Fibroblast of skin of left biceps (primary cell): ENCODE measurements at places on chromosomes 16 and 17.

- DNase-seq, result no peak
Measured at GRCh38 chr17:4806456-4806776, 536 bp upstream of the PLD2 start.

DNA sequence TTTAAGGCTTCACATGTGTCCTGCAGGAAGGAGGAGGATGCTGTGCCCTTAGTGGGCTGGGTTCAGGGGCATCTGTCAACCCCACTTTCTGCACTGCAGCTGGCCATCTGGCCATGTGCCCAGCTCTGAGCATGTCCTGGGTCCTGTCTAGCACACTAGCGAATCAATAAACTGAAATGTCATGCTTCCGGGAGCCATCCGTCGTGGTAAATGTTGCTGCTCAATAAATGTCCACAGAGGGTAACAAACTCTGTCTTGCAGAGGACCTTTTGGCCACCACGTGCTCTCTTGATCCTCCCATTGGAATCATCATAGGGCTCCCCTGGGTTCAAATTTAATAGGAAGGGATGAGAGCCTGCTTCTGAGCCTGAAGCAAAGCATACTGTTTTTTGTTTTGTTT is 168.6 kb upstream of the PIRT start:
- DNase-seq, result no peak

DNA sequence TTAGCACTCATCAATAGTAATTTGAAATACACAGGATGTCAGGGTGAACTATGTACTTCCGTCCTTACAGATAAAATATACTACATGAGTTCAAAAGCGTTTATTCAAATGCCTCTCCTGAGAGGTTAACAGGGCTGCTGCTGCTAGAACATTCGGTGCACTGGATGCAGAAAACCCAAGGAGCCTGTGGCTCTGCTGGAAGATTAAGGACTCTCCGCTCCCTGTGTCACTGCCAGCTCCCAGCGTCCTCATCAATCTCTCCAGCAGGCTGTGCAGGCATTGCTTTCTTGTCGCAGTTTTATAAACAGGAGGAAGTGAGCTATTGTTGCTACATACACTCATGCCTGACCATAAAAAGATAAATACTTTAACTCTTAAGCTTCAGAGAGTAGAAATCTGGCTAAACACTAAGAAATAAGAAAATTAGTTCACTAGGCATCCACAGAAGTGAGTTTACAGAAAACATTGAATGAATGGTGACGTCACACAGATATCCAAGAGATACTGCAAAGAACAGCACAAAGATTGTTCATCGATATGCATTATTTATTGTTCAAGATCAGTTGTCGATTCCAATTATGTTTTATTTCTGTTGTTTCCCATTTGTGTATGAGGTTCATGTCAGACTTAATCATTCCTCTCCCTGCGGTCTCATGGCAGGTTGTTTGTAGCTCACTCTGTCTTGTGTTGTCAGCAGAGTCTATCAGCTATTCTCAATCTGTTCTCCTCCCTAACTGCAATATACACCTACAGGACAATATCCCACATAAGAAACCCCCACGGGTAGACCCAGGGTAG is 127.9 kb upstream of the MON1B start:
- no peak for DNase-seq

DNA sequence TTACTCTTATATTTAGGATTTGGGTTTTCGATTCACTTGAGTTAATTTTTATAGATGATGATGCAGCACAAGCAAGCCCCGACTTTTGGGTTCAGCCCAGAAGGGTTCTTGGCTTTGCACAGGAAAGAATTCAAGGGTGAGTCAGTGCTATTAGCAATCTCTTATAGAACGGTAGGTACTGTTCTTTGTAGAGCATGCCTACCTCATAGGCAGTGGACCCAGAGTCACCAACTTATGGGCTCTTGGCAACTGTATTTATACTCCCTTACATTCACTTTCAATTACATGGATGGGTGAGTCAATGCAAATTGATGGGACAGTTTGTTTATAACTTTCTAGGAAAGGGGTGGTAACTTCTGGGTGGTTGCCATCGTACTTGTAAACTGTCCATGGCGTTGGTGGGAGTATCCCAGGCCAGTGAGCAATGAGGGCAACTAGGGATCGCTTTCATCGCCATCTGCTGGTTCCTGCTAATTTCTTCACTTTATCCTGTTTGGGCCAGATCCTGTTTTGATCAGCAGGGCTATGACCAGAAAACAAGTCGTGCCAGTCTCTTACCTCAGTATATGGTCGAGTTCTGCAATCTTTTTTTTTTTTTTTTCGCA is 362.6 kb downstream of the CNTNAP4 start:
- DNase-seq, result no peak
